ENCODE measurements at places on chromosomes 3 and 15.

DNA sequence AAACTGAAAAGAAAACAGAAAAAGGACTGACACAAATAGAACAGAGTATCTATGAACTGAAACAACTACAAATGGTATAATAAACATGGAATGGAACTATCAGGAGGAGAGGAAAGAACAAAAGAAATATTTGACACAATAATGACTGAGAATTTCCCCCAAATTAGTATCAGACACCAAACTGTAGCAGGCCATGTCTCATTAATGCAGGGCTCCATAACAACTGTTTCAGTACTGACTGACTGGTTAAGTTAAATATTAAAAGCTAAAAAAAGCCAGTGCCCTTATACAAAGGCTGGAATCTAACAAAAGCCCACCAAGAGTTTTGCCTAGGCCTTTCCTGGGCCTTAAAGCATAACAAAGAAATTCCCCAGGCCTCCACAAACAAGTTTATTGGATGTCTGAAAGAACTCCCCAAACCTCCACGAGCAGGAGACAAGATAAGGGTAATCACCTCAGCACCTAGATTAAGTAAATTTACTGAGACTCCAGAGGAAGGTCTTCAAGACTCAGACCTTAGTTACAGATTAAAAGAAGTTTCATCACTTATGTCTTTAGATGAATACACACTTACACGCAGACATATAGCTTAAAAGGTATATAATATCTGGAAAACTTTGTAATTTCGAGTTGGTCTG is 45.7 kb downstream of the KPNA1 start:
- no peak for DNase-seq

- no peak for DNase-seq
Measured at GRCh38 chr3:155772801-155773200, 27.9 kb upstream of the PLCH1 start.

DNA sequence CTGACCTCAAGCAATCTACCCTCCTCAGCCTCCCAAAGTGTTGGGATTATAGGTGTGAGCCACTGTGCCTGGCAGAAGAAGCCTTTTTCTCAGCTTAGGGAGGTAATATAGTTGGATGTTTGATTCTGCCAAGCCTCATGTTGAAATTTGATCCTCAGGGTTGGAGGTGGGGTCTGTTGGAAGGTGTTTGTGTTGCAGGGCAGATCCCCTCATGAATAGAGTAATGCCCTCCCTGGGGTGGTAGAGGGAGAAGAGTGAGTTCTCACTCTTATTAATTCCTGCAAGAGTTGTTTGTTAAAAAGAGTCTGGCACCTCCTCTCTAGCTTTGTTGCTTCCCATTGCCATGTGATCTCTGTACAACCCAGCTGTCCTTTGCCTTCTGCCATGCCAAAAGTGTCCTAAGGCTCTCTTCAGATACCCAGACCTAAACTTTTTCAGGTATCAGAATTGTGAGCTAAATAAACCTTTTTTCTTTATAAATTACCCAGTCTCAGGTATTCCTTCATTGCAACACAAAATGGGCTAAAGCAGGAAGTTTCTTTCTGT is 16.4 kb downstream of the NECTIN3 start:
- DNase-seq: no peak

DNA sequence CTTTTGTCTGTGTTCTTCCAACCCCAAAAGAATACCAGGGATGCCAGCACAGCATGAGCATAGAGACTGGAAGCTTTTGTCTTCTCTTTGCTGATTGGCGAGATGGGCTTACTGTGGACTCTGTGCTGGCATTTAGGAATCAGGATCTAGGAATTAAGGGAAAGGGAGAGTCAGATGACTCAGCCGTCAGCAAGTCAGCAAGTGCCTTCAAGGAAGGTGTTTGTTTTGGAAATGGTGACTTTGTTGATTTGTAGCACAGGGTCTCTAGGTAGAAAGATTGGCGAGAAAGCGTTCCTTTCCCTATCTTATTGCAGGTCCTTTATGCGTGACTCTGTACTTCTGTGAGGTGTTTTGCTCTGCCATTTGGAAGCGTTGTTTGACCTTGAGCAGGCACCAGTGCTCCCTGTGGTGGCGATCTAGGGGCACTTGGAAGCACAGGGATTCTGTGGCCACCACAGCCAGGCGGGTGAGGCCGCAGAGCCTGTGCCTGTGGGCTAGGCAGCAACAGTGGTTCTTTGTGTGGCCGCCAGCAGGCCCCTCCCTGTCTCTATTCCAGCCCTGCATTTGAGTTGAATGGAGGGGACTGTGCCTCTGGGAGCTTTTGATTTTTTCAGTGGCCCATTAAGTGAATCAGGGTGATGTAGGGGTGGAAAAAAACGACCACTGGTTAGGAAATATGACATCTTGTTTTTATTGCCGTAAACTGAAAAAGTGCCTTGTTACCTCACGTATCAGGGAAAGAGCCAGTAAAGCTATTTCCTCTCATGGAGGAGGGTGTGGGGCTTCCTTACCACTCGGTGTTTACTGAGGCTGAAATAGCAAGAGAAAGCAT is 19.0 kb downstream of the FAN1 start:
- peak; percentile 90 for DNase-seq

GRCh38 chr3:132549890-132550578 is 47.0 kb upstream of the ACKR4 start:
- no peak for DNase-seq

- no peak for DNase-seq
Measured at GRCh38 chr15:100788418-100789105, 91.1 kb upstream of the ALDH1A3 start.

- no peak for DNase-seq
Measured at GRCh38 chr15:78875107-78875914, 2.6 kb downstream of the MORF4L1 start.

- DNase-seq: no peak
Measured at GRCh38 chr15:91866371-91866905, 12.9 kb downstream of the SLCO3A1 start.

- no peak for DNase-seq
Measured at GRCh38 chr3:100289339-100289738, 28.5 kb downstream of the TBC1D23 start.

- DNase-seq: peak; percentile 26
Measured at GRCh38 chr3:113287803-113288648, 76.7 kb downstream of the BOC start.

- no peak for DNase-seq
Measured at GRCh38 chr15:63086271-63086670, 35.4 kb upstream of the LACTB start.

DNA sequence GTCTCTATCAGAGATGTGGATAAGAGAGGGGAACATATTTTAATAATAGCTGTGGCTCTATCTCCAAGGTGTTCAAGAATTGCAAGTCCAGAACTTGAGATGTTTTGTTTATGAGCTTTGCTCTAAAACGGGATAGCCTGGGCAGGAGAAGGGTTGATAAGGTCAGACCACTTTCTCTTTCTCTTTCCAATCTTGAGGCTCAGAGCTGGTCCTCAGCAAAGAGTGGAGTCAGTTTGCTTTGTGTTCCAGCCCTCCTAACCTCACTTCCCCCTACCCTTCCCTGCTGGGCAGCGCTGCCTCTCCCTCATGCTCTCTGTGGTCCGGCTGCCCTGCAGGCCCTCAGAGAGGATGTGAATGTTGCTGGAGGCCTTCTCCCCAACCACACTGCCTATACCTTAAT is 13.8 kb downstream of the KLHL6 start:
- peak; percentile 15 for DNase-seq

GRCh38 chr15:64738226-64739095 is 36.9 kb downstream of the RBPMS2 start:
- DNase-seq: no peak

GRCh38 chr3:34016925-34017587 is 218.6 kb downstream of the PDCD6IP start:
- DNase-seq: no peak

- no peak for DNase-seq
Measured at GRCh38 chr3:99647081-99647480, 8.7 kb downstream of the COL8A1 start.

DNA sequence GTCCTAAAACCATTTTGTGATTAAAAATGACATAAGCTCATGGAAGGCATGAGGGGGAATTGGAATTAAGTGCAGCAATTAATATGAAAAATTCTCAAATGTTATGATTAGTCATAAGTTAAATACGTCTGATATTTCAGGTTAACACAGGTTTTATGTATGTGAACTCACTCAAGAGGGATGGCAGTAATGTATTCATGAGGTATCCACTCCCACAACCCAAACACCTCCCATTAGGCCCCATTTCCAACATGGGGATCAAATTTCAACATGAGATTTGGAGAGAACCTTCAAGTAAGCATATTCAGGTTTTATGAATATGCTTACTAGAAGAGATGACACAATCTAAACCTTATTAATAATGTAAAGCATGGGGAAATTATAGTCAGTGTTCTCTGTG is 41.6 kb upstream of the IL20RB start:
- no peak for DNase-seq

GRCh38 chr3:17469520-17469919 is 272.9 kb downstream of the TBC1D5 start:
- DNase-seq: no peak

GRCh38 chr3:111610189-111610588 is 15.0 kb upstream of the ZBED2 start:
- DNase-seq: no peak

GRCh38 chr15:46751303-46751702 is 966.0 kb upstream of the SEMA6D start:
- DNase-seq: no peak

GRCh38 chr3:11583235-11583634 is 60.5 kb downstream of the VGLL4 start:
- DNase-seq: no peak

- DNase-seq: no peak
Measured at GRCh38 chr3:51940648-51941462, 849 bp downstream of the RRP9 start.

DNA sequence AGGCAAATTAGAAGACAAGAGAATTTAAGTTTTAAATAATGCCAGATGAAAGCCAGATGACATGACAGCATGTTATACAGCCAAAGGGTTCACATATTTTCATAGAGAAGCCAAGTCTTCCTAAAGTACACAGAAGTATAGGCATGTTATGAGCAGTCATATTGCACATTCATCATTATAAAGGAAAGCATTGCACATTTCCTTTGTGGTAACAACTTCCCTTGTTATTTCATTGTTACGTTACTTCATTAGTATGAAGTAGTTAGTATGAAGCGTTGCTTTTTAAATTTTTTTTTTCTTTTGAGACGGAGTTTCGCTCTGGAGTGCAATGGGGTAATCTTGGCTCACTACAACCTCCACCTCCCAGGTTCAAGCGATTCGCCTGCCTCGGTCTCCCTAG is 4.6 kb upstream of the ABCC5 start:
- no peak for DNase-seq

DNA sequence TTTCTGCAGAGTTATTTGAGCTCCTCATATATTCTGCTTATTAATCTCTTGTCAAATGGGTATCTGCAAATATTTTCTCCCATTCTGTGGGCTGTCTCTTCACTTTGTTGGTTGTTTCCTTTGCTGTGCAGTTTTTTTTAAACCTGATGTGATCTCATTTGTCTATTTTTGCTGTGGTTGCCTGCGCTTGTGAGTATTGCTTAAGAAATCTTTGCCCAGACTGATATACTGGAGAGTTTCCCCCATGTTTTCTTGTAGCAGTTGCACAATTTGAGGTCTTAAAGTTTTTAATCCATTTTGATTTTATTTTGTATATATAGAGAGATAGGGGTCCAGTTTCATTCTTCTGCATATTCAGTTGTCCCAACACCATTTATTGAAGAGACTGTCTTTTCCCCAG is 102.3 kb downstream of the POLQ start:
- no peak for DNase-seq

GRCh38 chr3:165852191-165852590 is 15.0 kb upstream of the BCHE start:
- no peak for DNase-seq

- no peak for DNase-seq
Measured at GRCh38 chr3:108106449-108106848, 15.6 kb upstream of the CD47 start.

DNA sequence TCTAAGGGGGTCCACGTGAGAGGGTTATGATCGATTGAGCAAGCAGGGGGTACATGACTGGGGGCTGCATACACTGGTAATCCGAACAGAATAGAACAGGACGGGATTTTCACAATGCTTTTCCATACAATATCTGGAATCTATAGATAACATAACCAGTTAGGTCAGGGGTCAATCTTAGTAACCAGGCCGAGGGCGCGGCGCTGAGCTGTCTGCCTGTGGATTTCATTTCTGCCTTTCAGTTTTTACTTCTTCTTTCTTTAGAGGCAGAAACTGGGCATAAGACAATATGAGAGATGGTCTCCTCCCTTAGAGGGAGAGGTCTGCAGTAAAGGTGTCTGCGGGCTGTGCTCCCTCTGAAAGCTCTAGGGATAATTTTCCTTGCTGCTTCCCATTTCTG is 261.3 kb downstream of the XXYLT1 start:
- DNase-seq: no peak

- DNase-seq: no peak
Measured at GRCh38 chr3:17157713-17158112, 273.0 kb downstream of the PLCL2 start.

- DNase-seq: no peak
Measured at GRCh38 chr3:7382293-7383010, 521.5 kb downstream of the GRM7 start.

- DNase-seq: no peak
Measured at GRCh38 chr15:93250950-93251349, 161.9 kb upstream of the RGMA start.

DNA sequence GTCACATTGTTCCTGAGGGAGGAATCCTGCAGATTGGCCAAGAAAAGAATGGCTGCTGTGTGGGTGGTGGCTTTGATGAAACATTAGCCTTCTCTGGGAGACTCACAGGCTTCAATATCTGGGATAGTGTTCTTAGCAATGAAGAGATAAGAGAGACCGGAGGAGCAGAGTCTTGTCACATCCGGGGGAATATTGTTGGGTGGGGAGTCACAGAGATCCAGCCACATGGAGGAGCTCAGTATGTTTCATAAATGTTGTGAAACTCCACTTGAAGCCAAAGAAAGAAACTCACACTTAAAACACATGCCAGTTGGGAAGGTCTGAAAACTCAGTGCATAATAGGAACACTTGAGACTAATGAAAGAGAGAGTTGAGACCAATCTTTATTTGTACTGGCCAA is 6.1 kb downstream of the PTX3 start:
- no peak for DNase-seq

DNA sequence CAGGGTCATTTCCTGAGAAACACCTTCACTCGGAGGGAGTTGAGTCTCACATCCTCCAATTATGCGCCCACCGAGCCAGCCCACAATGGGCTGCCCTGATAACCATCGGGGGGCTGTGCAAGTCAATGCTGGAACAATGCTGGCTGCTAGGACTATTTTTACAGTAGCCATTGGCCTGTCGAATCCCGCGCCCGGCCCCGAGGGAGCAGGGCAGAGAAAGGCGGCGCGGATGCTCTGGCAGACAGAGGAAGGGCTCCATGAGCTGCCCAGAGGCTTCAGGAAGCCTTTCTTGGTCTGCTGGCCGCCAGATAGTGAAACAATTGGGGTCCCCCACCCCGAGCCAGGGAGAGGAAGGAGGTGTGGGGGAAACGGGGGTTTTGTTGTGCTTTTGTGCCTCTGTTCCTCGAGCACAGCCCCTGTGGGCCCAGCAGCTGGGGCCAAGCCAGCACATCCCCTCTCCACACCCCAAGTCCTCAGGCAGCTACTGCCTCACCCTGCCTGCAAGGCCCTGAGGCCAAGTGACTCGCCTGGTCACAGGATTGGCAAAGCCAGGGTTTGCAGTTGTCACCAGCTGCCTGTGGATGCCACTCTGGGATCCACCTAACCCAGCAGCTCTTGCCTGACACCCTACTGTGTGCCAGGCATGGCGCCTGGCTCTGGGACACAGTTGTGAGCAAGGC is 39.0 kb downstream of the SLC6A6 start:
- DNase-seq: no peak

Data from amygdala (tissue), 56 donors.